ENCODE measurements at places on chromosomes 13 and 19.

DNA sequence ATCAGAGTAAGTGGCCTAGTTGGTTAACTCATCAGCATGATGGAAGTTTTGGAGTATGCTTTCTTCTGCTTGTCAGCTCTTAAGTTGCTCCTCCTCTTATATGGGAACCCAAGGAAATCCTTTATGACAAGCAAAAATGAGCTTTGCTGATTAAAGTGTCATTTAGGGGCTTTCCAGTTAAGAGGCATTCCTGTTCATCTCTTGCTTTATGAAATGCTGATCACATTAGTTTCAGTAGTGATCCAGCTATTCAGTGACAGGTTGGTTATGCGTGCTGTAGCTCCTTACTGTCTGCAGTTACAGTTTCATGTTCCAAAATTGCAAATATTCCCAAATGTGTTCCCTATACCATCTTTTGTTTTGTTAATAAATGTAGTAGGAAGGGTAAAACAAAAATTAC lies 146.6 kb downstream of the CDK8 start:
- DNase-seq, result no peak

GRCh38 chr13:25920277-25920676 lies 131.5 kb downstream of the SHISA2 start:
- DNase-seq, result no peak

DNA sequence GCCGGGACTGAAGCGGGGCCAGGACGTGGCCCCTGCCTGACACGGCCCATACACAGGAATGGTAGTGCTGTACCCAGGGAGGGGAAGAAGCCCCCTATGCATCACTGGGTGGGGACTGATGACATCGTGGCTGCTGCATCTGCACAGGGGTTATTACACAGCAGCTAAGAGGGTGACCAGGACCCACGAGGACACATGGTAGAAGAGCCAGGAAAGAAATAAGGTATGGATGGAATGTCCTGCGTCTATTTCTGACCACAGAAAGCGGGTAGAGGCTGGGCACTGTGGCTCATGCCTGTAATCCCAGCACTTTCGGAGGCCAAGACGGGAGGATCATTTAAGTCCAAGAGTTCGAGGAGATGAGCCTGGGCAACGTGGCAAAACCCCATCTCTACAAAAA lies 24.1 kb downstream of the DCAF15 start:
- DNase-seq, result no peak

DNA sequence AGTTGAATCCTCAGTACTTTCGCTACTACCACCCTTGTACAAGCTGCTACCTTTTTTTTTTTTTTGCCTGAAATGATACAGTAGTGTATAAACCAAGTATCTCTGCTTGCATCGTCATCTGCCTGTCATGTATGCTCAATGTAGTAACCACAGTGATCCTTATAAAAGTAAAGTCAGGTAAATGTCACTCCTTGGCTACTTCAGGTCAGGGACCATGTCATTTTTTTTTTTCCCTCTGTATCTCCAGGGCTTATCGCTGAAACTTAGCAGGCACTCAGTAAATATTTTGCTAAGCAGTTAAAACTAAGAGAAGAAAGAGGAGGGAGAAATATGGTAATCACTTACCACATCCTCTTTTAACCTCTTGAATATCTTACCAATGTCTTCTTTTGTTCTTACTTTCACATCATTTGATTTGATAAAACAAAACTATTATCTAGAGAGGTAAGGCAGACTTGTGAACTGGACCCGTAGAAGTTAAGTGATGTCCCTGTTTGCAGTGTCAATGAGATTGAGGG lies 96.8 kb upstream of the KLF12 start:
- DNase-seq, result no peak

All from IMR-90 (cell line).